Stimulated activated CD8-positive, alpha-beta memory T cell treated with anti-CD3 and anti-CD28 coated beads, Interleukin-7, amount 100 ng/mL, for 1 hour (primary cell): ENCODE measurements at places on chromosomes 11 and 22.

- no peak for DNase-seq
Measured at GRCh38 chr11:31863170-31863832, 52.2 kb upstream of the PAX6 start.

DNA sequence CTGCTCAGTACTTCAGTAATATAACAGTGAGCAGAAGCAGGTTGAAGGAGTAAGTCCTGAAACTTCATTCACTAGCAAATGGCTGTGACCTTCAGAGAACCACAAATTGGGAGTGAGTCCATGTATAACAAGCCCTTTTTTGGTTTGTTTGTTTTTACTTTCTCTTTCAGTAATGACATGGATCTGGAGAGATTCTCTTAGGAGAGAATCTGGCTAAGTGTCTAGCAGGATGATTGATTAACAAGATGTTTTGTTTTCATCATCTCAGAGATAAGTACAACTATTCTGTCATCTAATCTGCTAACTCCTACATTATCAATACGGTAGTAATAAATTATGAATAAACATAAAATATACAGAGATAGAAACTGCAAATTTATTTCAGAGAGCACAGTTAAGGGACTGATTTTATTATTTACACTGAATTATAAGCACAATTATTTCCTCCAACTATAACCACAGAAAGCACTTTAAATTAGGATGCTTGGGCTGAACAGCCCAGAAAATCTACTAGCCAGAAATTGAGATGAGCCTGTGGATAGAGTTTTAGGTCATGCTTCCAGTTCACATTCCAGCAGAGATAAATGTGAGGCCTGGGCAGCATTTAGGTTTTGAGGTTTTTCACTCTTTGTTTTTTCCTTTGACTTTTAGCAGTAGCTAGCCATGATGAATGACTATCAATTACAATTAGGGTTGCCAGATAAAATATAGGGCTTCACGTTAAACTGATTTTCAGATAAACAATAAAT lies 429.3 kb upstream of the FAT3 start:
- DNase-seq: no peak

- DNase-seq: no peak
Measured at GRCh38 chr11:11807811-11808782, 33.7 kb upstream of the USP47 start.

DNA sequence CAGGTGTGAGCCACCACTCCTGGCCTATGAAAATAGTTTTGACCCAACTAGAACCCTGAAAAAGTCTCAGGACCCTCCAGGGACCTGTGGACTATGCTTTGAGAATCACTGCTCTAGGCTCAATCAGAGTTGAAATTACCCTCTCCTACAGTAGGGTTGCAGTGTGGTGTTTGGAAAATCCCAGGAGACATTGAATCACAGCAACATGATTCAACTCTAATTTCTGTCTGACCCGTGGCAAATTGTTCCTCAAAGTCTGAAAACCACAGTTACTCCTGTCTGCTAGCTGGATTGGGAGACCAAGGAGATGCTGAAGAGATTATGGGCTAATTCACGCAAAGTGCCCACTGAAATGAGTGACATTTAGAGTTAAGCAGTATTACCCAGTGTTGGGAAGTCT lies 5.4 kb upstream of the MTMR3 start:
- no peak for DNase-seq

DNA sequence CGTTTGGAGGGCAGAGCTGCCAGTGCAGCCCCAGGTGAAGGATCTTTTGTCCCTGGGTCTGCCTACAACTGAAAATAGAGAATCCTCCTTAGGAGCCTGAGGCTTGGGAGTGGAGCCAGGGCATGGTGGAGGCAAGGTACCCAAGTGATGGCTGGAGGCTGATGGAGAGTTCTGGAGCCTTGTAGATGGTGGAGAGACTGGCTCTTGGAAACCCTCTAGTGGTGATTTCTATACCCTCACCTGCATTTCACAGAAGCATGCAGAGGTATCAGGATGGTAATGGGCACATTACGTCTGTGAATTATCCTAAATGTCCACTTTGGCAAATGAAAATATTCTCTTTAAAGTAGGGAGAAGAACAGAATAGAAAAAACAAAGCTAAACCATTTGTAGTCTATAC lies 44.4 kb downstream of the INSC start:
- DNase-seq: no peak

- no peak for DNase-seq
Measured at GRCh38 chr11:87254562-87254961, 216.8 kb downstream of the TMEM135 start.

DNA sequence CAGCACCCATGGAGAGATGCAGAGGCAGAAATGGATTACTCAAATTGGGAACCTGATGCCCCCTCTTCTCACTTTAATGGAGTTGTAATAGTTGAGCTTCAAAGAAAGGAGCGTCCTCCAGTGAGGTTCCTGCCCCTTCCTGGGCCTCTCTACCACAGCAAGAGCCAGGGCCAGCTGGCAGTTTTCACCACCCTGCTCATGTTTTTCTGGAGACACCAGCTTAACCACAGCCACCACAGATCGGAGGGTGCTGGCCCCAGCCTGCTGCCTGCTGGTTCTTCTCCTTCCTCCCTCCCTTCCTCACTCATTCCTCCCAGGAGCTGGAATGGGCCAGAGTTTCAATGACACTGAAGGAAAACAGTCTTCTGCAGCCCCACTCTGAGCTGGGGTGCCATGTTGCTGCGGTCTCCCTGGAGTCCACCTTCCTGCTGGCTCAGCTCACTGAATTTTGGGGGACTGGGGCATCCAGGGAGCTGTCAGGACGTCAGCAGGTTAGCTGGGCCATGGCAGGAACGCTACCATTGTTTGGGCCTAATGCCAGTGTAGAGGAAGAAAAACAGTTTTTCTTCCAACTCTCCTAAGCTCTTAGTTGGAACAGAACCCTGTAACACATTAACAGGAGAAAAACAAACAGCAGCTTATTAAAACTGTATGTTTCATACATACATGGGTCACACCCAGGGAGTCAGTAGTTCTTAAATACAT lies 57.7 kb downstream of the TRAF6 start:
- DNase-seq: no peak

DNA sequence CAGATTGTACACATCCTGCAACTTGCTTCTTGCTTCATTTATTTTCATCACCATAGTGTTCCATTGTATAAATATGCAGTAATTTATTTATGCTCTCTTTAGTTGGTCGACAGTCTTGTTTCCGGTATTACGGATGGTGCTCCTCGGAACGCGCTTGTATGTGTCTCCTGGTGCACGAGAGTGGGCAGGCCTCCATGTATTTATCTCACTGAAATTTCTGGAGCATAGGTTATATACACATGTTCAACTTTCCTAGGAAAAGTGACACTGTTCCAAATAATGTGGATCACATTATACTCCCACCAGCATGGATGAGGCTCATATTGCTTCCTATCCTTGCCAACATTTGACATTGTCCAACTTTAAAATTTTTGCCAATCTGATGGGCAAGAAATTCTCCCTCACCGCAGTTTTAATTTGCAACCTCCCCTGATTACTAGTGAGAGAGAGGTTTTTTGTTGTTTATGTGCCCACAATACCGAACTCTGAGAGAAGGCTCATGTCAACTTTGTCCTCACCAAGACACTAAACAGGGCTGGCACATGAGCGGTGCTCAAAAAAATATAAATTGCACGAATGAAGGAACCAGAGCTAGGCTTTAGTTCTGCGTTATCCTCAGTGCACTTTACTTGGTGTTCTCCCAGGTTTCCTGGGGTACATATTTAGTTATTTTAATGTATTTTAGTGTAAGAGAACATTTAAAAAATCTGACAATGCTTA lies 3.8 kb downstream of the CSNK2A3 start:
- DNase-seq: no peak

- DNase-seq: no peak
Measured at GRCh38 chr11:6468712-6469495, 4.8 kb downstream of the TRIM3 start.

DNA sequence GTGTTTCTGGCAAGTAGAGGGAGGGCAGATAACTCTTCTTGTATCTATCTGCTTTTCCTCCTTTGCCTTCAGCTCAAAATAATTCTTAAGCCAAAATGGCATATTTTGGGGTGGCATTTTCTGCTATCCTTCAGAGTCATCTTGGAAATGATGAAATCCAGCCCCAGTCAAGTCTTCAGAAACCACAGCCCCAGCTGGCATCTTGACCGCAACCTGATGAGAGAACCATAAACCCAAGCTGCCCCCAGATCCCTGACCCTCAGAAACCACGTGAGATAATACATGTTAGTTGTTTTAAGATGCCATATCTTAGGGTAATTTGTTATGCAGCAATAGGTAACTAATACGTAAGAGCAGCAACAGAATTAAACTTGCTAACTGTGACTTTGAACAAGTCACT lies 15.1 kb upstream of the PAMR1 start:
- no peak for DNase-seq

- DNase-seq: no peak
Measured at GRCh38 chr11:838441-839279, 3.7 kb downstream of the POLR2L start.

DNA sequence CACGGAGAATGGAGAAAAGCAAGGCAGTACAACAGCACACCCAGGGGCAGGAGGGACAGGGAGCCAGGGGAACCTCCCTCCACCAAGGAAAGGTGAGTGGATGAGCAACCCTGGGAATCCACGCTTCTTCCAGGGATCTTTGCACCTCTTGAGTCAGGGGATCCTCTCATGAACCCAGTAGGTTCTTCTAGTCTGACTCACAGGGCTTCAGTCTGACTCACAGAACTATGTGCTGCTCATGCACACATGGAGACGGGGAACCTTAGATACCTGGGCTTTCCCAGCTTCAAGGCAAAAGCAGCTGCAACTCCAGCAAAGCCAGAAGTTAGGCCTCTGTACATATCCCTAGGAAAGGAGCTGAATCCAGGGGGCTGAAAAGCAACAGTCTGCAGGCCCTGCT lies 1021.4 kb upstream of the TENM4 start:
- DNase-seq: no peak

GRCh38 chr11:27392278-27393114 lies 29.5 kb upstream of the CCDC34 start:
- DNase-seq: no peak

- DNase-seq: no peak
Measured at GRCh38 chr11:69261116-69261515, 32.8 kb upstream of the MYEOV start.

DNA sequence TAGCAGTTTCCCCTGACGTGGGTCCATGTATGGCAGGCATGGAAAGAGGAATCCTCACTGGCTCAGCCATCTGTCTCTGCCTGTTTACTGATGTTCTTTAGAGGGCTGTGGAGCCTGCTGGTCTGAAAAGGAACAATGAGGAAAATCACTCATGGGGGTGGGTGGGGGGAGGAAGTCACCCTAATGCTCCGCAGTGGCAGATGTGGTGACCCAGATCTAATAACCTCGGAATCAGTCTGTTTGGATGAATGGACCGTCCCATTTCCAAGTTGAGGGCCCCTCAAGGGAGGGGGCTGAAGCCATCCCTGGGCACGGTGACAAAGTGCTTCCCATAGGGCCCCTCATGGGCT lies 4.4 kb downstream of the BCR start:
- no peak for DNase-seq

DNA sequence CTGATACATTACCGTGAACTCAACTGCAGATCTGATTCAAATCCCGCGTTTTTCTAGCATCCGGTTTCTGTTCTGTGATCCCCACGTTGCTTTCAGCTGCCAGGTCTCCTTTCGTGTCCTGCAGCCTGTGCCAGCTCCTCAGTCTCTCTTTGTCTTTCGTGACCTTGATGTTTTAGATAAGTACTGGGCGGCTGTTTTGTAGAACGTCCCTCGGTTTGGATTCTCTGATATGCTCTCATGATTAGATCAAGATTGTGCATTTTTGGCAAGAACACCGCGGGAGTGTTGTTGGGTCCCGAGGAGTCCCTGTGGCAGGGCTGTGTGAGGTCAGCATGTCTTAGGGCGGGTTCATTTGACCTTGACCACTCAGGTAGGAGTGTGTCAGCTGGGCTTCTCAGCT lies 38.6 kb downstream of the KCNQ1 start:
- DNase-seq: no peak
